ENCODE measurements at places on chromosomes 2 and 18.

- no peak for DNase-seq
Measured at GRCh38 chr2:180978903-180979748, 1.3 kb upstream of the UBE2E3 start.

DNA sequence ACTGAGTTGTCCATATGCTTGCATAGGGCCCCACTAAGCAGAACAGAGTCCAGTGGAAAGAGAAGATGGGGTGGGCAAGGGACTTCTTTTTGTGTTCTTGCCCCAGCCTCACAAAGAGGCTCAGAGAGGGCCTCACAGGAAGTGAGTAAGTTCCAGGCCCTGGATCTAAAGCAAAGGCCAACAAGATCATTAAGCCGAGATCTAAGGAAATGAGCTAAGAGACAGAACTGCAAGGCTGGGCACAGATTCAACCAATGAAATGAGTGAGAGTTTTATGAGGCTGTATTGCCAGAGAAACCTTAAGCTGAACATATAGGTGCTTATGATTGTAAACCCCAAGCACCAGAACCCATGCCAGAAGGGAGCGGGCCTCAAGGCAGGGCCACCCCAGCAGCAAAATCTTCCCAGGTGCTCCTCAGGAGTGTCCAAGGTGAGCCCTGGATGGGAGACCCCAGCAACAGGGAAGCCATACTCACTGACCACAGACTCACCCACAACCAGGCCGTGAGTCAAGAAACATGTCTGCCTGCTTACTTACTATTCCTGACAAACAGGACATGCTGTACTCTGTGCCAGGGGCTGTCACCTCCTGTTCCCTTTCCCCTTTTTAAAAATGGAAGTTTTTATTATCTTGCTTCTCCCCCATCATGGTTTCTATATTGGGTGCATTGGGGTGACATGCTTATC is 40.2 kb downstream of the SLC14A1 start:
- no peak for DNase-seq

DNA sequence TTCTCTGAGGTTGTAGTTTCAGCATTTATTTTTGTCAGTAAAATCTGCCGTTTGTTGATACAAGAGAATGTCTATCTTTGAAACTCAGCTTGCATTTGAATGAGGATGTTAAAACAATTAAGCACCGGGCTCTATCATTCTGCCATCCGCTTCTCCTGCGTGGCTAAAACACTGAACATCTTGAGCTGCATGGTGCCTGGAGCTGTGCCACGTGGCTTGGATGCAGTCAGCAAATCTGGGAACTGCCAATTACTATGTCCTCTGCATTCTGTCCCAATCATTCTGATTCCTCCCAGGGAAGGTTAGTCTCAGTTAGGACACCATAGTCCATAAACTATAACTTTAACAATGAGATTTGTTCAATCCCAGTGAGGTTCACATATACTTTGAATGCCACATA is 598.4 kb downstream of the FBXO15 start:
- no peak for DNase-seq

DNA sequence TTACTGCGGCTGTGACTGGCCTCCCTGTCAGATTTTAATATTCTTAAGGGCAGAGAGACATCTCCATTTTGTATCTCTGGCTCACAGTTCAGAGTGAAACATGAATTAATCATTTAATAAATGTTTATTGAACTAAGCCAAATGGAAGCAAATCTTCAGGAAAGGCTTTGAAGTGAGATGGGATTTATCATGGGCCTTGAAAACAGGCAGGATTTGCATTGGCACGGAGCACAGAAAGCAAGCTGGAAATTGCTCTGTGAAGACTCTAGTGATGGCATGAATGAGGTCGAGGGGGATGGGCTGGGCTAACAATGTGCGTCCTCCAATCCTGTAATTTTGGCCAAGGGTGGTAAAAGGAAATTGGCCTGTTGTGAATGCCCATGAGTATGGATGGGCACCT is 369.8 kb upstream of the SOX11 start:
- DNase-seq = no peak

DNA sequence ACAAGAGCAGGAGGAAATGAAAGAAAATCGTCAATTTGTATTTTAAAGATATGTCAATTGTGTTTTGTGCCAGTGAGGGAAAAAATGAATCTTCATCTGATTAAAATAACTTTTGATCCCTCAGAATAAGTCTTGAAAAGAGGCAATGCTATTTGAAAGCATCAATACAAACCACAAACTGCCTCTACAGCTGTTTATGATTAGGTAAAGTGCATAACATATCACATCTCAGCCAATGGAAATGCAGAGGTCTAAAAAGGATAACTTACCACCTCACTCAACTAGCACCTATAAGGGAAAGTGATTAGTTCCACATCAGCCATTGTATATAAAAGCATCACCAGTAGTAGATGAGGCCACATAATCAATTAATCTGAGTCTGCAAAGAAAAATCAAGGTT is 492.2 kb upstream of the CDH2 start:
- DNase-seq = no peak

GRCh38 chr18:67794521-67794920 is 278.0 kb upstream of the DSEL start:
- DNase-seq = no peak

- no peak for DNase-seq
Measured at GRCh38 chr2:222922019-222922800, 61.4 kb downstream of the ACSL3 start.
